Adipocyte (in vitro differentiated cells): ENCODE measurements at places on chromosomes 5 and 9.

GRCh38 chr9:135563039-135563476 is 1.5 kb downstream of the PAEP start:
- no peak for DNase-seq

- DNase-seq: no peak
These were observed 373 bp upstream of the PHYKPL start for GRCh38 chr5:178232920-178233429.

GRCh38 chr5:43804041-43804440 is 201.1 kb downstream of the NNT start:
- DNase-seq: no peak

GRCh38 chr5:138720840-138721239 is 32.4 kb upstream of the CTNNA1 start:
- DNase-seq: no peak

DNA sequence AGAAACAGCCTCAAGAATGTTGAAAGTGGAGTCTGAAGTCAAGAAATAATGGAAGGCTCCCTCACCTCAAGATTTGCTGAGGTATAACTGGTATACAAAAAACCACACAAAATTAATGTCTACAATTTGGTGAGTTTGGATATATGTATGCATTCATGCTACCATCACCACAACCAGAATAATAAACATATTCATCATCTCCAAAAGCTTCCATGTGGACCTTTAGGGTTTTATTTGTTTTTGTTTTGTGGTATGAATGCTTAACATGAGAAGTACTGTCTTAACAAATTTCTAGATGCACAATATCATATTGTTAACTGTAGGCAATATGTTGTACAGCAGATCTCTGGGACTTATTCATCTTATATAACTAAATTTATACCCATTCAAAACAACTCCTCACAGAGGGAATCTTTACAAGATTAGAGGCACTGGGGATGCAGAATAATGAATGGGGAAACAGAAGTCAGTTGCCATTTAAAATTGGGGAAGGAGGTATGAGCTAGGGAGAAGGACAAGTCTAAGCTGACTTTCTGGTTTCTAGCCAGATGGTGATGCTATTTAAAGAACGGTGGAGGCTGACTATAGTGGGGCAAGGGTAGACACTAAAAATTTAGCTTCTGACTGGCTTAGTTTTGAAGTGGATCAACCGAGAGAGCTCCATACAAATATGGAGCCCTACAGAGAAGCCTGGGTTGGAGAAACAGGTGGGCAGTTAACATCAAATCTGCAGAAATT is 213.9 kb downstream of the BNC2 start:
- no peak for DNase-seq

GRCh38 chr9:131762356-131762932 is 22.6 kb upstream of the RAPGEF1 start:
- DNase-seq: peak; percentile 87

GRCh38 chr5:139574641-139575312 is 13.6 kb downstream of the UBE2D2 start:
- DNase-seq: peak; percentile 72

DNA sequence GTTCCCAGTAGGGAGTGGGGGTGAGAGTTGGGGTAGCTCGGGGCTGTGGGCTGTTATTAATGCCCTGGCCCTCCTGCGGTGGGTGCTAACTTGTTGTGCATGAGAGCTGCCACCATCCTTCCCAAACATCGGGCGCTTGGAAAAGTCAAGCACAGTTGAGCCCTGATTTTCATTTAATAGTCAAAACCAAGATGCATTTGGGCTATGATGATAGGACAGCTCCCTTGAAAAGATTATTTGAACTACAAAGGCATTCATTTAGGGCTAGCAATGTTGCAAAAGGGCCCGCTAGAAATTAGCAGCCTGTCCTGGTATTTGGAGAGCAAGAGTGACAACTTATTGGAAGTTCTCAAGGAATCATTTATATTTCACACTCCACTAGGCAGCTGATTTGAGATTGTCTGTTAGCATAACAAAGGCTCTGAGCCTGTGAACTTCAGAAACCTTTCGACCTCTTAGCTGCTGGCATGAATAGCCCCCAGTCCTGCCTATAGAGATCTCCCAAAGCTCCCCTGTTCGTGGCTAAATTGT is 128.2 kb upstream of the TMEM161B start:
- no peak for DNase-seq

GRCh38 chr9:27196383-27196782 is 87.4 kb downstream of the TEK start:
- no peak for DNase-seq

DNA sequence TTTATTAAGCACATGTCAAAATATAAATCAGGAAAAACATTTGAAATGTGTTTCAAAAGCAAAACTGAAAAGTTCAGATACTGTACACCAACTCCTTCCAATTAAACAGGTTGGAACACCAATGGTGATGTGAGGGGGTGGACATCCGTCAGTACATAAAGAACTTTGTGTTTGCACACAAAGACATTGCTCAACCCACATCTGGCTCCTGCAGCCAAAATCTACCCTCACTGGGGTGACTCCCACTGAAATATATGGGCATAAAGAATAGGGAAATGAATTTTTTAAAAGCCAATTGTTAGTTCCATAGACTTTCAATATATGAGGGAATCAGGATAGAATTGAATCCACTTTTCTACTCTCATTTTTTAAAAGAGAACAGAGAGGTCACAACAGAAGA is 63.9 kb downstream of the MEGF9 start:
- DNase-seq: peak; percentile 31

DNA sequence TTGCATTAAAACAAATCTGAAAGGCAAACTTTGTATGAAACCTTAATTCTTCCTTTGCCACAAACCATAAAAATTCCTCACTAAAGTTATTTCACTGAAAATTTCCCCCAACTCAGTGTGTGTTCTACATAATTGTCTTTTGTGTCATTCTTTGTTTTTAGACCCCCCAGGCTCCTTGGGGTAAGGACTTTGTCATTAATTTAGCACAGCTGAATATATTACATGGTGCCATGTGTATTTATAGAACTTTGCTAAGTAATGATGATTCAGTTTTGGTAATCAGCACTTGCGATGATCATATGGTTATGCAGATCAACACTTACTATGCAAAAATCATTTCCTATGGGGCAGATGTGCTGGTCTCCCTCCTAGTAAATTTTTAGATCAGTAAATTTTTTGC is 712.1 kb upstream of the MEF2C start:
- DNase-seq: no peak

DNA sequence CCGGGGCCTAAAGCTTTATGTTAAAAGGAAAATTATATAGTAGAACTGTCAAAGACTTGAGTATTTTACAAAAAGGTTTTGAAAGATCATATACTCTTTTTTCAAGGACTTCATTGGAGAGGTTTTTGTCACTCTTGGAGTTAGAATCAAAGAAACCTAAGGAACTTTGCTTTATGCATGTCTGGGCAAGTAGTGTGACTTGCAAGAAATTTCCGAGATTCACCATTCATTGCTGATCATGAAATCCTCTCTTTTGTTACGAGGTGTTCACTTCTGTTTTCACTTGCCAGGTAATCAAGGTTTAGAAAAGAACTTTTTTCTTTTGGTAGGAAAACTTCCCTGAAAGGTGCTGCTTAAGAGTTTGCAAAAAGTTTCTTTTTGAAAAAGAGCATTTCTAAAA is 64.8 kb downstream of the NUP214 start:
- DNase-seq: no peak

GRCh38 chr5:74355041-74355824 is 285.3 kb downstream of the ENC1 start:
- no peak for DNase-seq

DNA sequence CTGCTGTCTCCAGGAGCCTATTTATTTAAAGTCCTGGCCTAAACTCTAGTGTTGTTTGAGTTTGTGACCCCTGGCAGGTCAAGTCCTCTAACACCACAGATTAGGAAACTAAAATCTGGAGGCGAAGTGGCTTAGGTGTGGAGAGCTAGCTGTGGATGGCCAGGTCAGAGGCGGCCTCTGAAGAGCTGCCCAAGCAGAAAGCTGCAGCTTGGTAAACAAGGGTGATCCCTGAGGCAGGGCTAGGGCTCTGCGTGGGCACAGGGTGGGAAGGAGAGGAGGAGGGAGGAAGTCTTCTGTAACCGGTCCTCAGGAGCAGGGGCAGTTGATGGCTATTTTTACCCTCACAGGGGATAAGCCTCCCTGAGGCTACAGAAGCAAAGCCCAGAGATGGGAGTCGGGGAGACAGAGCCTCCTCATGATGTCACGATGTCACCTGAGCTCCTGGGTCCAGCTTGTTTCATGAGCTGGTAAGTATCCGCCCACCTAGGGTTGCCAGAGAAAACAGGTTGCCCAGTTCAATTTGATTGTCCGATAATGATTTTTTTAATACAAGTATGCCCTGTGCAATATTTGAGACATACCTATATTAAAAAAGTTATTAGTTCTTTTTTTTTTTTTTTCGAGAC is 25.9 kb upstream of the BOD1 start:
- DNase-seq: no peak

DNA sequence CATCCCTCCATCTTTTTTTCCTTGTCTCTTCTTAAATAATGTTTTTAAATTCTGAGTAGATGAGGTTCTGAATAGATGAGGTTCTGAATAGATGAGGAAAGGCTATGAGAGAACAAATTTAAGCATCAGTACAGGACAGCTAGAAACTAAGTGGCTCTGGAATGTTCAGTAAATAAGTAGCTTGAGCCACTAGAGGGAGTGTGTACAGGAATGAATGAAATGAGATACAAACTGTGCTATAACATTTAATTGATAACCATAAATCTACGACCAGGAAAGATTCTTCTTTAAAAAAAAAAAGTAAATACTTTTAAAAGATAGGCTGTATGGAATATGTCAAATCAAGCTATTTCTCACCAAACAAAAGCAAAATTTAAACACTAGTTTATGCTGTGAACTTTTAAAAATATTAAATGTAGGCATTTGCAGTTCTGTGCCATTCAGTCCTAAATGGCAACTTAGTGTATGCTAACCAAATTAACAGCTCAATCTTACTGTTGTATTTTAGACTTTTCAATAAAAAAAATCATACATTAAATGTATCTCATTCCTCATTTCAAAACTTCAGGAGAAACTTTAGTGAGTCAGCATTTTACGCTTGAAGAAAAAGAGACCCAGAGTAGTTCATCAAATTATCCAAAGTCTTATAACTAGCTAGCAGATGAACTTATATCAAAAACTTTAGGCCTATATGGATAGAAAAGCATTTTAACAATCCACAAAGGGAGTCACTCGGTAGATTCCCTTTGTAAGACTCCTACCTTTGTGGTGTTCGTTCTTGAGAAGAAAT is 70.4 kb upstream of the SNX2 start:
- DNase-seq: peak; percentile 89

DNA sequence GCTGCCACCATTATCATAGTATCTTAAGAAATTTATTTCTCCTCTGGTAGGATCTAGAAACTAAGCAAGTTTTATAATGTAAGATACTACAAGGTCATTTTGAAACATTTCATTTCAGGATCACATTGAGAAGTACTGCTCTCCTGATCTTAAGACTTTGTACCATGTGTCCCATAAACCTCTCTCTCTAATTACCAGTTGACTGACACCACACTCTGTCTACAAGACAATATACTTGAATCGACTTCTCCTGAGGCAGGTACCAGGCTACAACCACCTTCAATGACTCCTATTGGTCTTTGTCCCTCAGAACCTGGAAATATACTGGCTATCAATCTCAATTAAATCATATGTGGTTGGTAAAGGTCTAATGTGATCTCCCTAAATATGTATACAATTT is 597.0 kb downstream of the PTPRD start:
- DNase-seq: no peak

DNA sequence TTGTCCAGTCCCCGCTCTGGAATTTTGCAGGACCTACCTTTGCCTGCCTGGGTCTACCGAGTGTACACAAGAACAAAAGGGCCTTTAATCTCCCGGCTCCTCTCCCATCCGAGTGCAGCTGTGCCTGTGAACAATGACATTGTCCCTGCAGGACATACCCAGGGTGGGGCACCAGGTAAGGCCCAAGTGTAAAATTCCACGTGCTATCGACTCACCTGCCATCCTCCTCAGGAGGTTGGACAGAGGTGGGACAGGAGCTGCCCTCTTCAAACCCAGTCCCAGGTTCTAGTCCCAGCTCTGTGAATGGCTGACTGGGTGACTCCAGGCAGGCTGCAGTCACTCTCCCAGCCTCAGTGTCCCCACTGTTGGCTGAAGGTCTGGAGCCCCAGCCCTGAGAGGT is 159.6 kb upstream of the ALDH1B1 start:
- DNase-seq: no peak

GRCh38 chr9:137031904-137032640 is at the start of gene FUT7:
FUT7 (minus strand) TSS chr9:137032088; CDS start chr9:137031991, 97 bp downstream.
- DNase-seq: no peak
